Stimulated activated CD8-positive, alpha-beta memory T cell treated with anti-CD3 and anti-CD28 coated beads, Interleukin-7, amount 100 ng/mL, for 1 hour (primary cell): ENCODE measurements at places on chromosomes 5 and 9.

DNA sequence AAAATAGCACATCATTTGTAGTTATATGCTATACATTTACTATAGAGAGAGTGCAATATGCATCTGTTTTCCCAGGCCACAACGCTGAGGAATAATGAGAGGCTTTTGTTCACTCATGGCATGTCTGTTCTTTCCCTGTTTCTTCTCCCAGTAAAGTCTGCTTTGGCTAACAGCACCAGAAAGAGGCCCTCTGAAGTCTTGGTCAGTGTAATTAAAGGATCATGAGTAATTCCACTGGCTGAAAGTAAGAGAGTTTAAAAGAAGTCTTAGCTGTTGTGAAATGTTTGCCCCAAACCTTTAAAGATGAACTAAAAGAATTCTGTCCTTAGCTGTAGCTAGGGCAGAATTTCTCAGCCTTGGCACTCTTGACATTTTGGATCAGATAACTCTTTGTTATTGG is 228.8 kb downstream of the TLE4 start:
- DNase-seq, result no peak

- DNase-seq, result no peak
Observed at GRCh38 chr9:89054865-89055495, 63.7 kb downstream of the S1PR3 start.

- no peak for DNase-seq
Observed at GRCh38 chr5:107894361-107894760, 223.6 kb upstream of the EFNA5 start.

DNA sequence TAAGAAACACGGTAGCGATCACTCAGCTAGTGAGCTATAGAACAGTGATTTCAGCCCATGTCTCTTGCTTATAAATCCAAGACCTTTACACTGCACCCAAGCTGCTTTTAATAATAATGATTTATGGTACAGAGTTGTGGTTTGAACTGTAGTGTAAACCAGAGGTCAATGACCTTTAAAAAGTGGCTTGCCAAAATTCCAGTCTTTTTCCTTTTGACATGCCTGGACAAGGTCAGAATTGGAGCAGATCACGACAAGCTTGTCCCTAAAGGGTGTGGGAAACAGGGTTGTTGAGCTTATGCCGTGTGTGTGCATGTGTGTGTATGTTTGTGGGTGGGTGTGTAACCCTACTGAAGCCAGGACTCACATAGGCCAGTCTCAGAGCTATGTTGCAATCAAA is 225.3 kb upstream of the CLINT1 start:
- no peak for DNase-seq

GRCh38 chr5:154444556-154445421 is 1.0 kb upstream of the SAP30L start:
- no peak for DNase-seq

- peak; percentile 30 for DNase-seq
Observed at GRCh38 chr5:142012186-142012785, 541 bp downstream of the GNPDA1 start.

- DNase-seq, result no peak
Observed at GRCh38 chr9:131773911-131774379, 34.1 kb upstream of the RAPGEF1 start.
